ENCODE measurements at places on chromosomes 4 and X.

DNA sequence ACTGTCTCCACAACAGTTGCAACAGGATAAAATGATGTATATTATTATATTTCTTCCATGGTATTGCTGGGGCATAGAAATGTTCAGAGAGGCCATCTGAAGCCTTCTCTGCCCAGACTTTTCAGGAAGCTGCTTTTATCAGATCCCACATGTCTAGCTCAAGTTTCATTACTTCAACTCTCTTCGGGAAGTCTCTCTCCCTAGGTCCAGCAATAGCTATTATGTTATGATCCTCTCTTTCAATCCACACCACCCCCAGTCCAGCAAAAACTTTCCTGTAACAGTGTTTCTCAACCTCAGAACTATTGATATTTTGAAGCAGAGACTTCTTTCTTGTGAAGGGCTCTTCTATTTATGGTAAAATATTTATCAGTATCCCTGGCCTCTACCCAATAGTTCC lies 44.9 kb downstream of the CXCL1 start:
- DNase-seq: no peak

- no peak for DNase-seq
Measured at GRCh38 chr4:48635980-48636379, 144.1 kb downstream of the FRYL start.

GRCh38 chr4:174215961-174216680 lies 67.3 kb downstream of the FBXO8 start:
- DNase-seq: no peak

- no peak for DNase-seq
Measured at GRCh38 chr4:184384810-184385557, 89.4 kb downstream of the IRF2 start.

DNA sequence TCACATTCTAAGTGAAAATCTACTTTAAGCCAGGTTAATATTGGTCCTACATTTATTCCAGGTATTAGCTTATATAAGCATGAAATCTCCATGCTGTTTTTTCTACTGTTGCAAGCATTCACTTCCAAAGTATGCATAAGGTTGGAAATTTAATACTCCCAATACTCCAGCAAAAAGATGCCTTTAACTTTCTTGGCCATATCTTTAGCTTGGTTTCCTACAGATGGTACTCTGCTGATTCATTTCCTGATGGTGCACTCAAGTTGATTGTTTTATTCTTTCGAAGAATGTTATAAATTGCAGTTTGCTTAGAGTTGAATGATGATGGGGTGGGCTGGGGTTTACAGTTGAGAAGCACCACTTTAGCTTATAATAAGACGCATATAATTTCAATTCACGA lies 330.2 kb downstream of the PTTG2 start:
- no peak for DNase-seq

- DNase-seq: no peak
Measured at GRCh38 chr4:94504545-94504944, 52.8 kb downstream of the PDLIM5 start.

GRCh38 chr4:25065932-25066590 lies 35.3 kb upstream of the LGI2 start:
- no peak for DNase-seq

DNA sequence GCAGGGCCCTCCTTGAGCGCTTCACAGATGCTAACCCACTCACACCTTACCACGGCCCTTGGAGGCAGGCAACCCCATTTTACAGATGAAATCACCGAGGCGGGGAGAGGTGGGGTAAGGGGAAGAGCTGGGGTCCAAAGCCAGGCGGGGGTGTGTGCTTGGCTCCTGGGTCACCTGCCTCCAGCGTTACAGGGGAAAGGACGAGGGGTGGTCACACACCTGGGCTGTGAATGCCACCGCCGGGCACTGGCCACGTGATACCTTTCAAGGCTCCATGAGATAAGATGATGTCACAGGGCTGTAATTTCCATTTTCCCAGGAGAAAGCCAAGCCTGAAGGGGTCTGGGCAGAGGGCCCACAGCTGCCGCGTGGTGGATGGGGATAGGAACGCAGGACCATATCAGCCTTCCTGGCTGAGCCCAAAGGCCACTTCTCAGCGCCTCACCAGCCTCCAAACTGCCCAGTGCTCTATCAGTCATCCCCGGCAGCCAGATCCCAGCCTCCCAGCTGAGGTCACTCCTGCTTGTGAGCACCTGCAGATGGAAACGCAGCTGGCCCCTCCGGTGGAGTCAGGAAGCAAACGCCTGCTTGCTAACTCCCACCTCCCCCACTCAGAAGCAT lies 62.4 kb upstream of the CRMP1 start:
- DNase-seq: no peak

DNA sequence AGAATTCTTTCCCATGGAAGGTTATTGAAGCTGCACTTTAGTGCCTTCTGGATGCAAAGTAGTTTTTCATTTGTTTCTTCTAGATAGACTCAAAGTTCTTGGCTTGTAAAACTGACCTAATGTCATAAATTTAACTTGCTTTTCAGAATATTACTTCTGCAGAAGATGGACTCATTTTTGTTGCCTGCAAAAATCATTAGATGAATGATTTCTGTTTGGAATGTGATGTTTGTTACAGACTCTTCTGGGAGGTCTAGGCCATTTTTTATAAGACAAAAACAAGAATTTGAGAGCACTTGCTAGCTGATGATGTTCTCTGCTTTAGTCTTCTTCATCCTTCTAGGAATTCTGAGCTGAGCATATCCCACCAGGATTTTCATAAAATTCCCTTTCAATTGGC lies 308.6 kb upstream of the GIMD1 start:
- no peak for DNase-seq

DNA sequence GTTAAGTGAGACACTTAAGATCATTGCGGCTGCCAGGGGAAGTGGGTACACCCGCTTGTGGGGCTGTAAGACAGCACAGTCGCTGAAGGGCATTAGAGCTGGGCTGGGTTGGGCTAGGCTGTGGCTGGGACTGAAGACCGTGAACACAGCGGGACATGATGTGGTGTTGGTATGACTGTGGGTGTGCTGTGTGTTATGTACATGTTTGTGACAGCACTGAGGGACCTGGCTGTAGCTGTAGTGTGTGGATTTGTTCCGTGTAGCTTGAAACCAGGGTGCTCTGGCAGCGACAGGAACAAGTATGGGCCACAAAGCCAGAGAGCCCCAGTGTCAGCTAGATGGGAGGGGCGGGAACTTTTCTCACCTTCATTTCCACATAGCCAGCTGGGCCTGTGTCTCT lies 82.1 kb downstream of the NHSL2 start:
- DNase-seq: no peak

DNA sequence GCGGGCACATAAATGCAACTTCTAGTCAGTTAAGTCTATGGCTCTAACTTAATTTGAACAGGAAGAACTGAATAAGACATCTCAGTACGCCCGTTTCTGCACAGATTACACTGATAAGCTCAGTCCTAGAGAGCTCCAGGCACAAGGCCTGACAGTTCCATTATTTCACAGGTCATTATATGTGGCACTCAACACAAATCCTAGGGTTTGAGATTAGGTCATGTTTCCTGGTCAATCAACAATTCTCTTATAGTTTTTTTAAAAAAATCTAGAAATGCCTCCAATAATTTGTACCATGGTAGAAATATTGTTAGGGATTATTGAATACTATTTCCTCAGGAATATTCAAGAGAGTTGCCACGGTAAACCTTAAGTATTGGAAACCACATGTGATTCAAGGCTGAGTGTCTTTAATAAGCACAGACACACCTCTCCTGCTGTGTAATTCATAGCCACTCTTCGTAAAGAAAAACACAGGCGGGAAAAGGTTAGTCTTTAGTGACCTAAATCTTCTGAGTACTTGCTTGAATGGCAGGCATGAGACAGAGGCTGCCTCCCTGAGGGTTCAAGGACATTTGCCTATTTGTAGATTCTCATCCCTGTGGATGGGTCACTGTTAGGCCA lies 342.9 kb upstream of the ADGRL3 start:
- DNase-seq: no peak

- DNase-seq: no peak
Measured at GRCh38 chr4:95674521-95674981, 125.8 kb upstream of the UNC5C start.

- peak; percentile 52 for DNase-seq
Measured at GRCh38 chr4:185597532-185598188, 62.4 kb upstream of the PDLIM3 start.

All from stimulated activated CD4-positive, alpha-beta T cell treated with anti-CD3 and anti-CD28 coated beads, Interleukin-12 subunit alpha, Interleukin-12 subunit beta, amount 100 ng/mL, for 48 hours (primary cell).